Spinal cord (tissue), 10 donors: ENCODE measurements at places on chromosomes 5 and 9. TPM values are rescaled to one million over a fixed set of nuclear protein-coding genes. Genes with fewer than 3 reads are reported as not detected.

Gene SOX30
- 0.43 TPM for polyA plus RNA-seq

Gene AQP3
- 1.6 TPM for polyA plus RNA-seq

Gene ANKRD31
- polyA plus RNA-seq, result 0.51 TPM

Gene PCDHGA5
- 14.0 TPM for polyA plus RNA-seq

Gene FABP6
- polyA plus RNA-seq, result 6.4 TPM

Gene HRH2
- polyA plus RNA-seq, result 3.9 TPM

Gene CRHBP
- polyA plus RNA-seq, result 7.5 TPM

Gene TLR4
- polyA plus RNA-seq, result 10.7 TPM

Gene LURAP1L
- 14.7 TPM for polyA plus RNA-seq

Gene LAMC3
- 17.3 TPM for polyA plus RNA-seq

Gene PCA3
- polyA plus RNA-seq, result 2.4 TPM

Gene IFNA21
- not detected for polyA plus RNA-seq

Gene PFN3
- 1.00 TPM for polyA plus RNA-seq

Gene GBGT1
- polyA plus RNA-seq, result 8.6 TPM

Gene MZB1
- 0.60 TPM for polyA plus RNA-seq

Gene DND1
- 2.4 TPM for polyA plus RNA-seq

Gene CENPK
- polyA plus RNA-seq, result 17.5 TPM

Gene MYOT
- 5.0 TPM for polyA plus RNA-seq
